ENCODE measurements at places on chromosomes 11 and 22. TPM values are rescaled to one million over a fixed set of nuclear protein-coding genes. Genes with fewer than 3 reads are reported as not detected.

DRD4 gene
- polyA plus RNA-seq, result not detected

SLC17A6 gene
- polyA plus RNA-seq, result not detected

PARVG gene
- polyA plus RNA-seq, result 190 TPM

OR10G6 gene
- not detected for polyA plus RNA-seq

FAM83F gene
- not detected for polyA plus RNA-seq

MS4A3 gene
- polyA plus RNA-seq, result not detected

SEPTIN5 gene
- polyA plus RNA-seq, result 0.64 TPM

HOATZ gene
- not detected for polyA plus RNA-seq

OR8B2 gene
- not detected for polyA plus RNA-seq

RFPL1 gene
- not detected for polyA plus RNA-seq

ENTHD1 gene
- not detected for polyA plus RNA-seq

RCOR2 gene
- polyA plus RNA-seq, result not detected

IL17REL gene
- polyA plus RNA-seq, result not detected

SUSD2 gene
- polyA plus RNA-seq, result not detected

MSANTD2 gene
- polyA plus RNA-seq, result 5.8 TPM

ESAM gene
- 0.49 TPM for polyA plus RNA-seq

SERPINH1 gene
- polyA plus RNA-seq, result 2.1 TPM

MTCH2 gene
- 19.3 TPM for polyA plus RNA-seq

ANKRD13D gene
- polyA plus RNA-seq, result 389 TPM

All from CD14-positive monocyte (primary cell).